CD8-positive, alpha-beta memory T cell (primary cell): ENCODE measurements at places on chromosomes 5 and 9.

DNA sequence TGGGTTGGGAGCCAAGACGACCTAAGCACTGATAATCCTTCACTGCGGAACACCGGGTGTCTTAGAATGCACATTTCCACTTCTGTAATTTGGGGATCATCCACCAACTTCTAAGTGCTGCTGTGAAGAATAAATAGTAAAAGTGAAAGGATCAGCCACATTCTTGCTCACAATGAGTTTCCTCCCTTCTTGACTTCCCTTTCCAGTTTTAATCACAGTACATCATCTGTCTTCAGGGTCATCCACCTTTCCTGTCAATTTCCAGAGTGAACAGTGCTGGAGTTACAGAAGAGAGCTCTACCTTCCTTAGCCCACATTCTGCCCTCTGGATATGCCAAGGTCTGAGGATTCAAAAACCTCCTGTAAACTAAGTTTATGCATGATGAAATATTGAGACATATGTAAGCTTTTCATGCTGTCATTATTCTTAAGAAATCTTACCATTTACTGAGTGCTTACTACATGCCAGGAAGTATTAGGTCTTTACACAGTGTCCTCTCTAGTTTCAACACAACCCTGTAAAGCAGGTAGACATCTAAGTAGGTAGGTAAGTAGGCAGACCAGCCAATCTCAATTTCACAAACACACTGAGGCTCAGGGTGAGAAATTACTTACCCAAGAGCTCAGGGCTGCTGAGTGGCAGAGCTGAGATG is 105.2 kb downstream of the CDK5RAP2 start:
- DNase-seq, result no peak

DNA sequence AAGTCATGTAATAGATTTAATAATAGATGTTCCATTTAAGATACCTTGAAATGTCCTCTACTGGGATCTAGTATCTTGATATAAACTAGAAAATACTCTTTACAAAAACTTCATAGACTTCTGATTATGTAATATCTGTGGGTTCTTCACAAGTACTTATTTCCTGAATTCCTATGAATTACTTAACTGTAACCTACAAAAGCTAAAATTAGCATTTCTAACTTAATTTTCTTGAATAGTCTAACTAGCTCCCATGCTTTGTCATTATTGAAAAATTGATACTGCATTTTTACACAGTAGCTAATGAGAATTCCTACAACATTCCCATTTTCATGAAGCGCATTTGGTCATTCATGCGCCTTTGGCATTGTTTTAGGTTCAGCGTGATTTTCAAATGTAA is 1828.2 kb downstream of the MAT2B start:
- DNase-seq, result no peak

- no peak for DNase-seq
Observed at GRCh38 chr5:173703466-173703865, 87.0 kb upstream of the BOD1 start.

DNA sequence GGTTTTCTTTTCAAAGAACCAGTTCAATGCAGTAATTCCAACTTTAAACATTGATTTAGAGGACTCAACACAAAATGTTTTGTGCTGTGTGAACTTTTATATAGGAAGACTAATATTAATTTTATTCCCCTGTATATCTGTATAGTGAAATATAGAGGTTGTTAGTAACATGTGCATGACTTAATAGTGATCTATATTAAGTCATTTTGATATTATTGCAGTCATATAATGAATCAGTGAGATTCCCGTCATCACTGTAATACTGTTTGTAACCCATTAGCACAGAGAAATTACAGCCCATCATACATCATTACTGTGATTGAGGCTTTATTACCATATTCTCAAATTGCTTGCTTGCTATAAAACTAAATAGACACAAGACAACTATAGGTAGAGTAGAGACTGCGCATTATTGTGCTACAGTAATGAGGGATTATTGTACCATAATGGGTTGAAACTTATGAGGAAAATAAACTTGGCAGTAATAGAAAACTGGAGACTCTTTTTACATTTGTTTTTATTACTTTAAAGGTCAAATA is 170.7 kb downstream of the RANBP17 start:
- DNase-seq, result no peak

DNA sequence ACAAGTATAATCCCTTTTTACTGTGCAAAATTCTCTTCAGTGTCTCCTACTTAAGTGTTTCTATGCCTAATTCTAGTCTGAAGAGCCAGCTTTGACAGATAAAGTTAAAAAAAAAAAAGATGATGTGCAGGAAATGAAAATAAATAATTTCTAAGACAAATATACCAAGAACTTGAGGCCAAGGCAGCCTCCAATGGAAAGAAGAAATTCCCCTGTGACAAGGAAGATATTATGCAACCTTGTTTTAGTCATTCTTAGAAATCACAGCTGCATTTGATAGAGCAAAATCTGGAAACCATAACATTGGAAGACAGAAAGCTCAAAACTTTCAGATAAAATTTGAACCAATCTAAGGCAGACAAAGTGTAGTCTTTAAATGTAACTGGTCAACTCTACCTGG is 375.9 kb upstream of the TLE4 start:
- no peak for DNase-seq

- no peak for DNase-seq
Observed at GRCh38 chr9:133106511-133107244, 14.4 kb downstream of the RALGDS start.
